ENCODE measurements at places on chromosomes 1 and 21.

DNA sequence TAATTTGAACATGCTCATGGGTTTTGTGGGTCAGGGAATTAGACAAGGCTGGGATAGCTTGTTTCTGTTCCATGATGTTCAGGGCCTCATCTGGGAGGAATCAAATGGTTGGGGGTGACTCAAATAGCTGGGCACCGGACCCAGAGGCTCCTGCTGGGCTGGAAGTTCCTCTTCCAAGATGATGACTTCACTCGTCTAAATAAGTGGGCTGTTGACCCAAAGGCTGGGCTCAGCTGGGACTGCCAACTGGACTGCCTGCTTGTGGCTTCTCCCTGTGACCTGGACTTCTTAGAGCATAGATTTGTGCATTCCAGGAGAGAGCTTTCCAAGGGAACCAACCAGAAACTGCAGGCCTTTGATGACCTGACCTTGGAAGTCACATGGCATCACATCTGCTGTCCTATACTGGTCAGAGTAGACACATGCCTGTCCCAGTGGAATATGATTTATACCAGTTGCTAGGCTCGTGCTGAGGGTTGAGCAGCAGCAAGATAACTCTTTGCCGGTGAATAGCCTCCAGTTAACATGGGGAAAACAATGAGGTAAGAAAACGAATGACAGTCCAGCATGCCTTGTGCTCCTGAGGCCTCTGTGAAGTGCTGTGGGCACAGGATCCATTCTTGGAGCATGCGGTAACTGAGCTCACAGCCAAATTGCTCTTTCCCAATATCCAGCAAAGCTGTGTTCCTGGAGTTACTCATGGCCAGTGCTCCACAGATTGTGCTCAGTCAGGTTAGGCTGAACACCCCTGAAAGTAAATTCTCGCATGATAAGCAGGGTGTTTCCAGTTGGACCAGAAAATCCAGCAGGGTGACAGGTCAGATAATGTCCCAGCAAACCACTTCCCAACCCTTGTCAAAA lies 272.9 kb upstream of the TMEM51 start:
- DNase-seq: no peak

- no peak for DNase-seq
Measured at GRCh38 chr1:166165661-166166328, 1.0 kb downstream of the FAM78B start.

DNA sequence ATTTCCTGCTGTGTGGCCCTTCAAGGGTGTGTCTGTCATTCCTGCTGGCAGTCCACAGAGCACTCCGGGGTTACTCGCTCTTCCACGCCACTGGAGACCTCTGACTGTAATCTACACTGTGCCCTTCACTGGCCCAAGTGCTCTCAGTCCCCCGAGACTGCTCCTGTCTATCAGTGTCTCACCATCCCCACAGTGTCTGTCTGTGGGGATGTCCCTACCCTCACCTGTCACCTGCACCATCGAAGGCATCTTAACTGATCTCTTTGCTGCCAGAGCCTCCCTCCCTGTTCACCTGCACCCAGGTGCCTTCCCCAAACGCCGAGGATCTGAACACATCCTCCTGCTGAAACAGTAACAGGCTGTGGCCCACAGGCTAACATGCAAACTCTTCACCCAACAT lies 136.7 kb downstream of the MATN1 start:
- no peak for DNase-seq

GRCh38 chr1:32390904-32391870 lies 3.1 kb downstream of the BSDC1 start:
- no peak for DNase-seq

DNA sequence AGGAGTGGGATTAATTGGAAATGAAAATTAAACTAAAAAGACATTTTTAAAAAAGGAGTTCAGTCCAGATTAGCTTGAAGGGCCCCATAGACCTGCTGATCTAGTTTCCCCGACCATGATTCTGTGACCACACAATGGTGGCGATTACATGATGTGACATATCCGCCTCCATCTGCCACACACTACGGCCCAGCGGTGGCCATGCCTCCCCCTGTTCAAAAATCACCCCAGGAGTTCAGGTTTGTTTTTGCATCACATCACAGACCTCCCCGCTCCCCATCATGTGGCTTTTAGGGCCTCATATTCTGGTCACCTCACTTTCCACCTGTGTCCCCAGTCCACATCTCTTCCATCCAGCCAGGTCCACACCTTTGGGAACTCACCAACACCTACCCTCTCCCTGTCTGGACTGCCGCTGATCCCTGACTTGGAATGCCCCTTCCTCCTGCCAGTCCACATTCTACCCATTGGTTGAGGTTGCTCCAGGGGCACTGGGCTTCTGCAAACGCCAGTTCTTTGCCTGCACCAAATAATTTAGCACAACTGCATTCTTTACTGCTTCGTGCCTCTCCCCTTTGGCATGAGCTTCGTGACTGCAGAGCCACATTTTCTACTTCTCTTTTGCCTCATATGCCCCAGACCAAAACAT lies 38.9 kb downstream of the CD247 start:
- DNase-seq: no peak

DNA sequence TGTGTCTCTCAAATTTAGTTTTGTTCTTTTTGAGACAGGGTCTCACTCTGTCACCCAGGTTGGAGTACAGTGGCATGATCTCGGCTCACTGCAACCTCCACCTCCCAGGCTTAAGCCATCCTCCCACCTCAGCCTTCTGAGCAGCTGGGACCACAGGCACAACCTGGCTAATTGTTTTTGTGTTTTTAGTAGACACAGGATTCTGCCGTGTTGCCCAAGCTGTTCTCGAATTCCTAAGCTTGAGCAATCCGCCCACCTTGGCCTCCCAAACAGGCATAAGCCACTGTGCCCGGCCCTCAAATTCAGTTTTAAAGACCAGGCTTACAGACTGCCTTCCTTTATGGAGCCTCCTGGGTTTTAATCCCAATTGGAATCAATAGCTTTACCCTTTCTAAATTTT lies 83.7 kb upstream of the SELENON start:
- no peak for DNase-seq

DNA sequence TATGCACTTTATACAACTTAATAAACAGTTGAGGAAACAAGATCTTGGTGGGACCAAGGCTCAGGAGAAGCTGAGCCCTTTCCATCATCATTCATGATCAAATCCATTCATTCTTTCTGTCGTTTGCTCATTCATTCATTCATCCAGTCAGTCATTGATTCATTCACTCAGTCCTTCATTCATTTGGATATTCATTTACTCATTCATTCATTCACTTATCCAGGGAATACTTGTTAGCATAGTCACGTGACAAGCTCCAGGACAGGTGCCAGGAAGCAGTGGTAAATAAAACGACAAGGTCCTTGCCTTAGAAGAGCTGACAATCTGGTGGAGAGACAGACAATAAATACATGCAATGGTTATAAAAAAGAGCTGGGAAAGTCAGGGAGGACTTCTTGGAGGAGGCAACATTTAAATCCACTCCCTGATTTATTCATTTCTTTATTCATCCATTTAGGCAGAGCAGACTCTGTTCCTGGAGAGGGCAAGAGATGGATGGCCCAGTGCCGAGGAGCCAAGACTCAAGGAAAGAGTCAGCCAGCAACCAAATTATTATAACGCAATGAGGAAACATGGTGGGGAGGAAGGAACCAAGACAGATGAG lies 74.1 kb upstream of the CASZ1 start:
- no peak for DNase-seq

DNA sequence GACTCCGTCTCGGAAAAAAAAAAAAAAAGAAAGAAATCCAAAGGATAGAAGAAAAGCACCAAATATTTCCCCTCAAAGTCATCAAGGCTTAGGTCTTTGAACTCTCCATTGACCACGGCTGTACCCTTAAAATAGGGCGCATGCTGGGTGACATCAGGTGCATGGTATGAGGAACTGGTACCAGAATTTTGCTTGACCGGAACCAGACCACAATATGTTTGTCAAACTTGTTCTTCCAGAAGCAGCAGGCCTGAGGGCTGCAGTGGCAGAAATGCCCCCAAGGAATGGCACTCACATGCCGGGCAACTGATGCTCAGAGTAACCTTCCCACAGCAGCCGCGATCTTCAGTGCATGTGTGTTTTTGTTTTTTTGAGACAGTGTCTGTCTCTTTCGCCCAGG lies 21.0 kb downstream of the RCC1 start:
- DNase-seq: no peak

DNA sequence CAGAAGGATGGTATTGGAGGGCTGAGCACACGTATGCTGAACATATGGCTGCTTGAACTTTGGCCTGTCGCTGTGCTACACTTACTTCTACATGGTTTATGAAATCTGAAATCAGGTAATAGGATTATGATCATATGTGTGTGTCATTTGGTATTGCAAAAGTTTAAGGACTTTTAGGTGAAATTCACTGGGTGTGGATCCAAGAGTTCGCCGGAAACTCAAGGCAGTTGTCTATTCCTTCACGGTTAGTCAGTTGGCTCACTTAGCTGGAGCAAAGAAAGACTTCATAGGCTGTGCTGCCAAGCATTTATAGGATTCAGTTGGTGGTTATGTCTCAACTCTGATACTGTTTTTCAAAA lies 927 bp downstream of the UAP1 start:
- DNase-seq: no peak

DNA sequence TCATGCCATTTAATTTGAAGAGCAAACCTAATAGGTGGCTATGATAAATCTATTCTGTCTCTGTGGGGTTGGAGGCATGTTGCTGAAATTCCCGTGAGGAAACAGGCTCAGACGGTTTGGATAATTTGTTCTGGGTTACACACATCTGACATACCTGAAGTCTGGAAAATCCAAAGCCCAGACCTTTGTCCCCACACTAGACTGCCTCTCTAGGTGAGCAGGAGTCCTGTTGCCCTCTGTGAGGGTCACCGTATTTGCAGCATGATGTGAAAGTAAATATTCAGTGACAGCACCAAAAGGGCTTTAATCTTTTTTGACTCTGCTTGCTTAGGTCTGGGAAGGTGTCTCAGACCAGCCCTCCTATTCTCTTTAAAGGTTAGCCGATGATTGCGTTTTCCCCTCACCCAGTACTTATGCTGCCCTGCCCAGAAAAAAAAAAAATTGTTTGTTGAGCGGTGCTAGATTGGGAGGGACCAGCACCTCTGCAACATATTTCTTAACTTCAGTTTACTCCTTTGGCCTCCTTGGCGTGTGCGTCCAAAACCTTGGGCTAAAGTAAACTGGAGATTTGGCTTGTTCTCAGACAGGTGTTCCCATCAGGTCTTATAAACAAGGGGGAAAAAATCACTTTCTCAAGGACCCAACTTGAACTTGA lies 67.0 kb downstream of the CACHD1 start:
- no peak for DNase-seq

DNA sequence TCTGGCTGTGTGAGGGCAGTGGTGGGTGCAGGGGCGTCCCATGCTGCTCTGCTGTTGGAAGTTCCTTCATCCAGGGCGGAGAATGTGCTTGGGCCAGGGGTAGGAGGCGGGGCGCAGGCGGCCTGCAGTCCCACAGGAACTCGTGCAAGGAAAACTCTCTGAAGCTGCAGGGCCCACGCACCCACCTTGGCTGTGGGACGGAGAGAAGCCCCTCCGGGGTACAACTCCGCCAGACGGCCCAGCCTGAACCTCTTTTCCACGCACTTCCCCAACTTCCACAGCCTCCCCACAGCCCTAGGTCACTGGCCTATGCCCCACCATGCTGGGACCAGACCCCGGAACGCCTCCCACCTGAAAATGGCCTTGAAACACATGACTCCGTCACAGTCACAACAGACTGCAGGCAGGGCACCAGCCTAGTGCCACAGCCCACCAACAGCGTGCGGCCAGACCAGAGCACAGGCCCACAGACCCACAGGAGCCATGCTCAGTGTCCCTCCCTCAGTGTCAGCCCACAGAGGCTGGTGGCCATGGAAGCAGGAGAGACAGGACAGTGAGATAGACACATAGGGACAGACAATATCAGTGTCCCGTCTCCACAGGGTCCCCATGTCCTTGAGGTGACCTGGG lies 47.8 kb downstream of the WNT9A start:
- no peak for DNase-seq

DNA sequence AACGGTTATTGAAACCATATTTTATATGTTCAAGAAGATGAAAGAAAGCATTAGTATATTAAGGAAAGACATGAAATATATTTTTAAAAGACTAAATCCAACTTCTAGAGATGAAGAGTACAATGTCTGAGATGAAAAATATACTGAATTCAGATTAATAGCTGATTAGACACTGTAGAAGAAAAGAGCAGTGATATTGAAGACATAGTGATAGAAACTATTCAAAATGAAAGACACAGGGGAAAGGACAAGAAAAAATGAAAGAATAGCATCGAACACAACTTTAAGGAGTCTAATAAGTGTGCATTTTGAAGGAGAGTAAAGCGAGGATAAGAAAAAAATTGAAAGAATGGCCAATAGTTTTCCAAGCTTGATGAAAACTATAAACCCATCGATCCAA lies 11.2 kb upstream of the IFNAR1 start:
- DNase-seq: no peak
